Activated CD8-positive, alpha-beta T cell treated with anti-CD3 and anti-CD28 coated beads, Interleukin-2, amount 10 ng/mL, durations not matched to agents 7 days and 5 days (primary cell): ENCODE measurements at places on chromosomes 11 and 22.

DNA sequence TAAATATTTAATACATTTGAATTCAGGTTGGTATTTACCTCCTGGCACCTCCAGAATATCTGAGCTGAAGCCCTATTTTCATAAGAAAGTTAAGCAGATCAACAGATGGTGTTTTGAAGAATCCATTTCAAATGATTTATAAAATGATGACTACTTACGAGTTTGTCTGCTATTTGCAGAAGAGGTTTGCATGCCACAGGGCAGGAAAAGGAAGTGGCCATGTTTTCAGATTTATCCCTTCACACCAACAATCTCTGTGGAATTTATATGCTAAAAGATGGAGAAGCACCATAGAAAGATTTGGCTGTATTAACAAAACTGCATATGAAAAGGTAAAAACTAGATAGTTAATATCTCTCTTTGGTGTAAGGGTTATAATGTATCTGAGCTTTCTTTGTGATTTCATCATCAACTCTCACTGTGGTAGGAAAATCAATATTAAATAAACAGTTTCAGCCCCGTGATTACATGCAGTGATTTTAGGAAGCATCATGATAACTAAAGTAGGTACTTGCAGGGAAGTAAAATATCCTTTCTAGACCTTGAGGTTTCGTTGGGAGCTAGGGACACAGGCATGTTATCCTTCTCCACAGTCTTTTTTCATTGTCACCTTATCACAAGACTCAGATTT lies 2.6 kb downstream of the BMAL1 start:
- DNase-seq, result peak; percentile 39

DNA sequence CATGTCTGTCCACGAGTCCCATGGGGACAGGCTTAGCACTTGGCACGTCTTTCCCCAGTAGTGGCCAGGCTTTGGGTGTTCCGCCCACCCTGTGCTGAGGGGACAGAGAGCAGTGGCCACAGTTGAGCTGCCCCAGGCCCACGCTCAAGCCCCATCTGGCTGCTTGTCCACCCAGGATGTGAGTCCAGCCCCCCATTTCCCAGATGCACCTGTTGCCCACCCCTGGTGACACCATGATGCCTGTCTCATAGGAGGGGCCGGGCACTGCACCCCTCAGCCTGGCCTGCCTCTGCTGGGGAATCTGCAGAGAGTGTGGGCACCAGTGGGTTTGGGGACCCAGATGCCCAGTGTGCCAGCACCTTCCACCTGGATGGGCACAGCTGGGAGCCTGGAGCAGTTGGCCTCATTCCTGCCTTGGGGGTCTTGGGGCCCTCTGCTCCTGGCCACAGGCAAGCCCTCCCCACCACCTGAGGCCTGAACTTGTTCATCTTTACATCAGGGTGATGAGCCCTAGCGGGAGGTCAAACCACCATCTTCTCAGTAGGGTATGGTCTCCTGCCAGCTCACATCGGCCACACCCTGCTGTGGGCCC lies 5.7 kb downstream of the SIGIRR start:
- no peak for DNase-seq

GRCh38 chr22:25701056-25701780 lies 40.8 kb upstream of the MYO18B start:
- DNase-seq, result no peak

GRCh38 chr11:3111466-3111865 lies 53.6 kb downstream of the OSBPL5 start:
- DNase-seq, result no peak

- DNase-seq, result no peak
Observed at GRCh38 chr22:50281957-50282356, 11.8 kb upstream of the MAPK11 start.

DNA sequence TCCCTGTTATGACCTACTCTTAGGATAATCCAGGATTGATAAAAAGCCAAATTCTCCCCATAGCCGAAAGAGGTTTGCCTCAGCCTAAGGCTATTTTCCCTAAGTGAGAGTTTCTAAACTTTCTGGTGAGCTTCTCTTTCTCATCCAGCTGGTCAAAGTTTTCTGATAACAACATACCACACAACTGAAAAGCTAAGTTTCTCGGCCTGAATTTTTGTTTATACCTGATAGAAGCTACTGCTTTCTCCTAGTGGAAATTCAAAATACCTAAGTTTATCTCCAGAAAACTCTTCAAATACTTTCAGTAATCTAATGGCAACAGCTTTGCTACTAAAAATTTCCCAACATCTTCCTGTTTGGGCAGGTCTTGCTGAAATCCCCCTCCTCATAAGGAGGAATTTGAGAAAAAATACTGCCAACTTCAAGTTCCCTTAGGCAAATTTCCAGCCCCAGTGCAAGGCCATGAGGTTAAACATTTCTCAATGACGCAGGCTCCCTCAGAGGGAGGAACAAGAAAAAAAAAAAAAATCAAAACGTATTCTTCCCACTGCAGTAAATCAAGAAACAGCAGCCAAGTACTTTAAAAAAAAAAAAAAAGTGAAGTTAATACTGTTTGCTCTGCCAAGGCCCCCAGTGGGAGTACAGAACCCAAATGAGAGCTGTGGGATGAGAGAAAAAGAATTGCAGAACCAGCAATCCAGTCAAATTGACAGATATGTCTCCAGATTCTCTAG lies 127.0 kb downstream of the MRTFA start:
- DNase-seq, result no peak

GRCh38 chr11:106152013-106152412 lies 74.6 kb downstream of the AASDHPPT start:
- no peak for DNase-seq

DNA sequence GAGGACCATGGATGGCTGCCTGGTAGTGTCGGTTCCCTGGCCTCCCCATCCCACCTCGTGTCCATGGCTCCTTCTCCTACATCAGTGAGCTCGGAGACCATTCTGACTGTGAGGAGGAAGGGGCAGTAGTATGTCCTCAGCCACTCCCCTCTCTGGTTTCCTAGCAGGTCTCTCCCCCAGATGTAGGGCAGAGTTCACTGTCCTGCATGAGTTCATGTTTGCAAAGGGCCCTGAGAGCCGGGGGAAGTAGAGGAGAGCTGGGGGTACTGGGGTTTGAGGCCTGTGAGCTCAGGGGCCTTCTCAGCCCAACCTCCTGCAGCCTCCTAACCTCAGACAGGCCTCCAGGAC lies 18.4 kb upstream of the ST3GAL4 start:
- DNase-seq, result no peak

DNA sequence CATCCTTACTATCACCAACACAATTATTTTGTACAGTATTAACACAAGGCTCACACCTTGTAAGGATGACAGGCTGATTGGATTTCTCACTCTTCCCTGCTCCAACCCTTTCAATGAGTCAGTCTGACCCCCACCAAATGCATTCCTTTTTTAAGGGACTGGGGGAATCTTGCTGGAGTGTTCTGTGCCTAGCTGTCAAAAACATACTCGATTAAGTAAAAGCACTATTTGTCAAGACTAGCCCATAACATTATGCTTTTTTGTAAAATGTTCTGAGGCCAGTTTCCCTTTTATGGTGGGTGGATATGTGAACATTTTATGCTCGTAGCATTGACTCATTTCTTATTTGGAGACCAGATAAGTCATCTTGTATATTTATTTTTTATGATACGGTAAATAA lies 87.2 kb downstream of the PDHX start:
- no peak for DNase-seq

DNA sequence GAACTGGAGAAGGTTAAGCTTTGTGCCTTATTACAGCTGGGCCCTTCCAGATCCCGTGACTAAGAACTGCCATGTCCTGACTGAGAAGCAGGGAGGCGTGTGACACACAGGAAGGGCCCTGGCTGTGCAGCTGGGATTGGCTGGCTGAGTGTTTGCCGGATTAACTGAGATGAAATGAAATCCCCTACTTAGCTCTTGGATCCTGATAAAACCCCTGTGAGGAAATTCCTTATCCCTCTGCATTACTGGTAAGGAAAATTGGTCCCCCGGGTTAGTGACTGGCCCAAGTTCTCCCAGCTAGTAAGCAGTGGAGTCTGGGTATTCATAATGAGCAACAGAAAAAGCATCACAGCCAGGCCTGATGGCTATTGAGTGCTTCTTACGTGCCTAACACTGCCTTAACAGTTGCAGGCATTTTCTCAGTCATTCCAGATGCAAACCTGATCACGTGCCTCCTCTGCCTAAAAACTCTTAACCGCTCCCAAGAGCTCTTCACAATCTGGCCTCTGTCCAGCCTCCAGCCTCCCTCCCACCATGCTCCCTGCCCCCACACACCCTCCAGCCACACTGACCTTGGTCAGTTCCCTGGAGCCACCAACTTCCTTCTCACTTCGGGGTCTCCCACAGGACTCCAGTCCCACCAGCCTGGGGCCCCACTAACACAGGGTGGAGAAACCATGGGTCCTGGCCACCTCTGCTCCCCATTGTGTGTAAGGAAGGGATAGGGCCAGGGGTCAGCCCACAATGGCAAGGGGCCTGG lies 37.8 kb downstream of the ARRB1 start:
- DNase-seq, result no peak

GRCh38 chr22:37844904-37845329 lies 783 bp upstream of the ANKRD54 start:
- no peak for DNase-seq

DNA sequence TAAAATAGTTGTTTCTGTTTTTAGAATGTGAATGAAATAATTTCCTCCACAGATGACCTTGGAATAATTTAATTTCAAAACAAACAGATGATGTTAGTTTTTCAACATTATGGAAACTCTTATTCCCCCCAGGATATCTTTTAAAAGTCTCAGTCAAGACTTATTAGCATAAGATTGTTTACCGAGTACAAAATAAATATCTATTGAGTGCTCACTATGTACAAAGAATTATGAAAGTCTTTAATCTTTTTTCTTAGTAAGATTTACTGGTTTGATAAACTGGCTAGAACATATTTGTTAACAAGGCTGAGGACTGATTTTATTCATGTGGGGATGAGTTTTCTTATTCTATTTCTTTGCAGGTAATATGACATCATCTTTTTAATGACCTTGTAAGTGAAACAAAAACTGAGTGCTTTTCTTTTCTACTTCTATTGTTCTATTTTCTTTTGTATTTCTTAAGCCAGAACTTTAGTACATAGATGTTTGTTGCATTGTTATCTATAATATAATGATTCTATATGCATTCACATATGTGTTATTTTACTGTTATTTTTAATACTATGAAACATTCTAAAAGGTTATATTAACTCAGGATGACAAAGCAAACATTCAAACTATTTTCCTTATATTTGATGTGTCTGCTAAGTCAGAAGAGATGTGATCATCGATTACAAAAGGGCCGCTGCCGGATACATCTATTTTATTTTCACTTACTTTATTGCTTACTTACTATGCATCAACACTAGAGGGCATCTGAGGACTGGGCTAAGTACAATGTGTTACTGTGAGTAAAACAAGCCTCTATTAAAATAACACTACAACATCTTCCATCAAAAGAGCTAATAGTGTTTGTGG lies 111.0 kb upstream of the ARHGAP42 start:
- peak; percentile 30 for DNase-seq

- DNase-seq, result no peak
Observed at GRCh38 chr11:48108231-48109045, 108.2 kb upstream of the OR4B1 start.

GRCh38 chr11:95119361-95120060 lies 29.9 kb downstream of the ENDOD1 start:
- no peak for DNase-seq

DNA sequence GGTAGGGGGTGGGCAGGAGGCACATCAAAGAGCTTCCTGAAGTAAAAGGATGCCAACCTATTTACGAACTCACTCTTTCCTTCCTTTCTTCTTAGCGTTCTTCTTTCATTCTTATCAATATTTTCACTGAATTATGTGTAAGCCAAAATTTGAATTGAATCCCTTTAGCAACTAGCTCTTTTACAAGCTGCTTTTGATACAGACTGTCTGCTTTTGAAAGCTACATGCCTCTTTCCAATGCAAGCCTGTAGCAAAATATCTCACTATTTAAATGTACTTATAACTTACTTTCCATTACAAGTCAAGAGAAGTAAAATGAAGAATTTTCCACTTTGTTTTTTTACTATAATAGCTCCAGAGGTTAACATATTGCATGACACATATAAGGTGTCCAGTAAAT lies 186.6 kb downstream of the NXPE2 start:
- no peak for DNase-seq

- DNase-seq, result no peak
Observed at GRCh38 chr11:97345032-97345431, 955.2 kb downstream of the JRKL start.

GRCh38 chr11:108524422-108524821 lies 26.2 kb upstream of the POGLUT3 start:
- no peak for DNase-seq

GRCh38 chr11:99638073-99638553 lies 617.4 kb downstream of the CNTN5 start:
- no peak for DNase-seq

- DNase-seq, result no peak
Observed at GRCh38 chr22:36036167-36036624, 7.6 kb upstream of the RBFOX2 start.

DNA sequence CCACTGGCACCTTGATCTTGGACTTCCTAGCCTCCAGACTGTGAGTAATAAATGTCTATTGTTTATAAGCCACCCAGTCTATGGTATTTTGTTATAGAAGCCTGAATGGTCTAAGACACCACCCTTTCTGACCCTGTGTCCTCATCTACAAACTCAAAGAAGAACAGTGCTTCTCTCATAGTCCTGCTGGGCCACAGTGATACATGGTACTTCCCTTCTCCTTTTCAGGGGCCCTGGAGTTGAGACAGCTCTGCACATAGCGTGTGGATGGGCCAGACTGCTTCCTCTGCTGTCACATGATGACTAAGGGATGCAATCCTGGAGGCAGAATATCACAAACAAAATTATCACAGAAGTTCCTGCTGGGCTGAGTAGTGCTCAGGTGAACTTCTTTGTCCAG lies 5.0 kb downstream of the KCNJ11 start:
- DNase-seq, result no peak

GRCh38 chr11:106275151-106275550 lies 197.7 kb downstream of the AASDHPPT start:
- DNase-seq, result no peak

GRCh38 chr11:67382276-67383136 lies 9.1 kb upstream of the CLCF1 start:
- DNase-seq, result peak; percentile 90

DNA sequence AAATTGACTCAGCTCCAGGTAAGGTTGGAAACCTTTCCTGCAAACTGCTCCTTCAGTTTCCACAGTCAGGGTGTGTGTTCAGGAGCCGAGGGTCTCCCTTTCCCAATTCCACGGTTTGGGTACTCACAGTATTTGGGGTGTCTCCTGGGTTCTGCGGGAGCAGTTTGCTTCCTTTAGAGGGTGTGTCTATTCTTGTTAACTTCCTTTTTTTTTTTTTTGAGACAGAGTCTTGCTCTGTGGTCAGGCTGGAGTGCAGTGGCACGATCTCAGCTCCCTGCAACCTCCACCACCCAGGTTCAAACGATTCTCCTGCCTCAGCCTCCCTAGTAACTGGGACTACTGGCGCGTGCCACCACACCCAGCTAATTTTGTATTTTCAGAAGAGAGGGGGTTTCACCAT lies 251.4 kb downstream of the LUZP2 start:
- no peak for DNase-seq

DNA sequence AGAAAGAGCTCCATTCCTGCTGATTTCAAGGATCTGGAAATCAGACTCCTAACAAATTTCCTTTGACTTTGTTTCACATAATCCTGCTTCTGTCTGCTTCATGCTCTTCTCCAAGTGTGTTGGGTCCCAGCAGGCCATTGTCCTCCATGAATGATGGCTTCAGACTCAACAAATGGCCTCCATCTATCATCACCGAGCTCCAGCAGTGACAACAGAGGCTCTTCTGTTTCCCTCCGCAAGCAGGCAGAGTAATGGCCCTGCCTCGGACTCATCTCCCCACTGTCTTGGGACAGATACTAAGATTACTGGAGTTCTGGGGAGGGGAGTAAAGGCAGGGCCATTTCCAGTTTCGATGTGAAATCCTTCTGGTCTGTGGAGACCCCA lies 127.3 kb downstream of the TENM4 start:
- no peak for DNase-seq
